IMR-90 (cell line): ENCODE measurements at places on chromosomes 3 and 15. TPM values are rescaled to one million over a fixed set of nuclear protein-coding genes. Genes with fewer than 3 reads are reported as not detected.
A peak's percentile ranks its signal among the peaks of the same experiment; 100 is the strongest.

DNA sequence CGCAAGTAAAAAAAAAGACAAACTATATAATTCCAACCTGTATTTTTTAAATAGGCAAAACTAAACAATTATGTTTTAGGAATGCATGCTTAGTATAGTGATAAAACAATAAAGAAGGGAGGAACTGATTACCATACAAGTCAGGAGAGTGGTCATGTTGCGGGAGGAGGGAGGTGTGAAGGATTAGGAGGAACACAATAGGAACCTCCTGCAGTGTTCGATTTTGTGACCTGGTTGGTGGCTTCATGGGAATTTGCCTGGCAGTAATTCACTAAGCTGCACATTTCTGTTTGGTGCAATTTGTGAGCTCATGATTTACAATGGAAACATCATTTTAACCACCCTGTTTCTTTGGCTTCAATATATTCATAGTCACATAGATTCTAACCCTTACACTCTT is 78.3 kb downstream of the TPRA1 start:
- no peaks in the 10 kb centered on the region for H3K4me1 ChIP-seq
- no peaks in the 10 kb centered on the region for H3K36me3 ChIP-seq
- H3K27me3 ChIP-seq = peaks cover 2% of the 10 kb centered on the region; the same call in 1 of the 2 replicates
- no peak overlapping the region for H3K4me3 ChIP-seq

DNA sequence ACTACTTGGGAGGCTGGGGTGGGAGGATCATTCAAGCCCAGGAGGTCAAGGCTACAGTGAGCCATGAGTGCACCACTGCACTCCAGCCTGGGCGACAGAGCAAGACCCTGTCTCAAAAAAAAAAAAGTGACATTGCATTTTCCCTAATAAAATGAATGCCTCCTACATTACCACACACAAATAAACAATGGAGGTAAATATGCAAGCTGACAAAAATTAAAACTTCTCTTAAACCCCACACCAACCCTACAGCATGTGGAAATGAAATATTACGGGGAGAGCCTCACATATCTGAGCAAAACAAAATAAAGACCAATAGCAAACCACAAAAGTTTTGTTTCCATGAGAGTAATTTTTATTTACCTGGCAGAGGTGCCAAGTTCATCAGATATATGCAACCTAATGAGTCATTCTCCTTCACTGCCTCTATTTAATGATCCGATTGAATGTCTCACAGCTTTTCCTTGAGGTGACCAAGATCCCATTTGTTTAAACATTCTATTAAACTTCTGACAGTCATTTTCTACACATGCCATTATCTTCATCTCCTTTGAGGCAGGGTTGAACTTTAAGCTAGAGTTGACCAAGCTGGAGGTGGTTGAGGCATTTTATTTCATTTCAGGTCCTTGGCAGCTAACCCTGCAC is 9.4 kb upstream of the CAV3 start:
- no peaks in the 10 kb centered on the region for H3K36me3 ChIP-seq
- H3K27me3 ChIP-seq = peaks cover 3% of the 10 kb centered on the region
- no peak overlapping the region for H3K27ac ChIP-seq
- no peak for DNase-seq
- no peaks in the 10 kb centered on the region for H3K4me1 ChIP-seq

- no peak overlapping the region for H3K4me3 ChIP-seq
- H3K4me1 ChIP-seq = no peaks in the 10 kb centered on the region; the same call in 1 of the 2 replicates
- H3K27ac ChIP-seq = no peak overlapping the region
- no peaks in the 10 kb centered on the region; the same call in 1 of the 2 replicates for H3K27me3 ChIP-seq
- DNase-seq = peak; percentile 77
Observed at GRCh38 chr15:33722005-33722672, 246.2 kb upstream of the CHRM5 start.

GRCh38 chr3:179949869-179950268 is 86.9 kb downstream of the PEX5L start:
- H3K27me3 ChIP-seq = no peaks in the 10 kb centered on the region
- H3K27ac ChIP-seq = no peak overlapping the region
- no peaks in the 10 kb centered on the region for H3K4me1 ChIP-seq
- no peak overlapping the region for H3K4me3 ChIP-seq
- H3K36me3 ChIP-seq = no peaks in the 10 kb centered on the region
- DNase-seq = no peak

GRCh38 chr3:135975053-135975452 is 9.5 kb downstream of the PPP2R3A start:
- H3K27me3 ChIP-seq = no peaks in the 10 kb centered on the region
- no peak overlapping the region for H3K27ac ChIP-seq

DNA sequence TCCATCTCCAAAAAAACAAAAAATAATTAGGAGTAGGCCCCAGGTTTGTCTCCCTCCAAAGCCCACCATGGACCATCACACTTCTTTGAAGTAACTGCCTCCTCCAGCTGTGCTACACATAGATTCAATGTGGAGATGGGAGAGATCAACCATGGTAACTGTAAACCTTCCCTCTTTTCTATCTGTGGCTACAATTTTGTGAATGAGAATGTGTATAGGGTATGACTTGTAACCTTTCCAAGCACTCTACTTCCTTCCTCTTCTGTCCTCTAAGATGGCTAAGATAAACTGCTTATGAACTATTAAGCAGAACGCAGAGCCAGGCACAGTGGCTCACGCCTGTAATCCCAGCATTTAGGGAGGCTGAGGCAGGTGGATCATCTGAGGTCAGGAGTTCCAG is 55.5 kb upstream of the ATP11B start:
- H3K4me3 ChIP-seq = no peak overlapping the region
- H3K36me3 ChIP-seq = no peaks in the 10 kb centered on the region
- H3K4me1 ChIP-seq = no peaks in the 10 kb centered on the region; the same call in 1 of the 2 replicates
- no peak for DNase-seq

The GOLGA8H gene
- not detected in 2 replicates for total RNA-seq
